Hematopoietic multipotent progenitor cell (in vitro differentiated cells): ENCODE measurements at places on chromosomes 4 and X. TPM values are rescaled to one million over a fixed set of nuclear protein-coding genes. Genes with fewer than 3 reads are reported as not detected.

AMTN gene
- total RNA-seq = not detected

NEXMIF gene
- under 0.01 TPM for total RNA-seq

TCP11X2 gene
- total RNA-seq = not detected

XAGE1B gene
- total RNA-seq = not detected

CLTRN gene
- total RNA-seq = 0.27 TPM

ETDB gene
- total RNA-seq = not detected

SPANXD gene
- total RNA-seq = not detected

MAGEA4 gene
- not detected for total RNA-seq

AKAP14 gene
- total RNA-seq = not detected

OGT gene
- total RNA-seq = 295 TPM

ATOH1 gene
- total RNA-seq = not detected

MID2 gene
- total RNA-seq = 0.54 TPM

ENPEP gene
- total RNA-seq = 0.27 TPM

KIAA1210 gene
- total RNA-seq = not detected

VGLL1 gene
- total RNA-seq = not detected

TMEM31 gene
- total RNA-seq = not detected

CDKN2AIP gene
- 31.0 TPM for total RNA-seq

TMEM156 gene
- 1.1 TPM for total RNA-seq

H2BW2 gene
- not detected for total RNA-seq

NPY5R gene
- not detected for total RNA-seq

KLHL8 gene
- total RNA-seq = 5.4 TPM

MUC7 gene
- total RNA-seq = not detected

SLC10A3 gene
- total RNA-seq = 37.2 TPM

C4orf50 gene
- under 0.01 TPM for total RNA-seq

NAP1L2 gene
- 2.4 TPM for total RNA-seq

ADH4 gene
- total RNA-seq = not detected

MGARP gene
- total RNA-seq = not detected

GIMD1 gene
- not detected for total RNA-seq

VCX3B gene
- not detected for total RNA-seq

MAGEB1 gene
- not detected for total RNA-seq

DRD5 gene
- not detected for total RNA-seq

STK26 gene
- 17.8 TPM for total RNA-seq

FGF13 gene
- total RNA-seq = under 0.01 TPM

ANKRD50 gene
- total RNA-seq = 14.3 TPM

LIAS gene
- 5.4 TPM for total RNA-seq

DCHS2 gene
- under 0.01 TPM for total RNA-seq

PRDM5 gene
- 2.2 TPM for total RNA-seq

UGT8 gene
- total RNA-seq = 0.27 TPM

NMU gene
- total RNA-seq = 1.1 TPM

EVC2 gene
- 3.8 TPM for total RNA-seq

NLGN3 gene
- total RNA-seq = 1.3 TPM

RNF128 gene
- not detected for total RNA-seq

UNC5C gene
- total RNA-seq = under 0.01 TPM

FRAS1 gene
- total RNA-seq = under 0.01 TPM

GRK4 gene
- 9.4 TPM for total RNA-seq

ABCD1 gene
- 17.2 TPM for total RNA-seq

AWAT1 gene
- not detected for total RNA-seq

TMEM144 gene
- total RNA-seq = 9.2 TPM

ADH1C gene
- not detected for total RNA-seq

IQCM gene
- not detected for total RNA-seq

DAPP1 gene
- total RNA-seq = 15.9 TPM

MTNR1A gene
- total RNA-seq = not detected

CHIC2 gene
- 45.2 TPM for total RNA-seq

SOD3 gene
- not detected for total RNA-seq

CXCL1 gene
- 0.27 TPM for total RNA-seq

DUSP21 gene
- total RNA-seq = not detected
